ENCODE measurements at places on chromosomes 12 and 14.

DNA sequence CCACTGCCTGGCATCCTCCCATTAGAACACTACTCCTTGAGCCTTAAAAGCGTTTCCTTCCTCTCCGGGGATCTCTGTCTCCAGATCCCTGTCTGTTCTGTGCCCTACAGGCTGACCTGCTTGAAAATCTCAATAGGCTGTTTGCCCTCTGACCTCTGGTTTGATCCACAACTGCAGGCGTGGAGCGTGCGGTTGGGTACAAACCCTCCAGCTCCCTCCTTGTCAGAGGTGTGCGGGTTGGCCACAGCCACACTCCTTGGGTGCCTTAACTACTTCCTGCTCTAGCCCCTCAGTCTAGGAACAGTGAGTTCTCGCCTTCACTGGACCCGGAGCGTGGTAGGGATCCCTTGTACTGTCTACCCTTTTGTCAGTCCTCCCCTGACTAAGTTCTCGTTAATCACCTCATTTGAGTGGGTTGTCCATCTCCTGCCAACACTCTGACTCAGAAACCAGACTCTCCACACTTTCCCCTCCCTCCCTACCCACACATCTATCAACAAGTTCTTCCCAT, 33.1 kb downstream of the CMKLR1 start:
- DNase-seq, result no peak

GRCh38 chr12:109201496-109201885, 85.1 kb downstream of the ACACB start:
- DNase-seq, result no peak

DNA sequence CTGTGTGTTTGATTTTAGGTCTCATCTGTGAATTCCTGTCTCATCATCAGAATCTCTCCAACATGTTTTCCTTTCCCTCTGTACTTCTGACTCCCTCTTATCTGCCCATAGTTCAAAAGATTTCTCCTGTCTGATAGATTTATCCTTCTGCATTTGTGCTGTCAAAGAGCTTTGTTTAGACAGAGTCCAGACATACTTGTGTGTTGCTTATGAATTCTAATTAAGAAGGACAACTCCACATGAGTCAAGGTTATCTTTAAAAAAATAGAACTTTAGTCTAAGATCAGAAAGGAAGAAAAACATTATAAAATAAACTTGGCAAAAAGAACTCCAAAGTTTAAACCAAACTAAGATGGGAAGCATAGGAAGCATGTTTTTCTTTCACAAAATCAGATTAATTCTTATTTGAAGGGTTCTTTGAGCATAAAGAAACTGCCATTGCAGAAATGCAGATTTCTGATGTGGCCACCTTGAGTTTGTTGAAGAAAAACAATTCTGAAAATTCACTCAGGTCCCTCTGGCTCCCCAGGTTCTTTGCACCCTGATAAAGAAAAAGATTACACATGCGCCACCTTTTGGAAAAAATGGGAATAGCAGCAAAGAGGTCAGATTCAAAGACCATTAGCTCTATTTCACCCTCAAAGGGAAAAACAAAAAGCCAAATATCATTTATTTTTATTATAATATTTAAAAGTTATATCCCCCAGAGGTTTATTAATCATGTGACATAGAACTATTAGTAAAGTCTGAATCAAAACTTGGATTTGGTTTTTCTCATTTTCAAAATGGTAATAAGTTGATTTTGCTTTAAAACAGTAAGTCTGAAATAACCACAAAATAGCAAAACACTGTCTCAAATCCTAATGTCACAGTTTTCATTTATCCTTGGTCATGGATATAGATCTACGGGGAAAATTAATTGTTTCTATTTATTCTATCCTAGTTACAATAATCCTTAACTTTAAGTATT, 143.7 kb upstream of the DCN start:
- peak; percentile 65 for DNase-seq

DNA sequence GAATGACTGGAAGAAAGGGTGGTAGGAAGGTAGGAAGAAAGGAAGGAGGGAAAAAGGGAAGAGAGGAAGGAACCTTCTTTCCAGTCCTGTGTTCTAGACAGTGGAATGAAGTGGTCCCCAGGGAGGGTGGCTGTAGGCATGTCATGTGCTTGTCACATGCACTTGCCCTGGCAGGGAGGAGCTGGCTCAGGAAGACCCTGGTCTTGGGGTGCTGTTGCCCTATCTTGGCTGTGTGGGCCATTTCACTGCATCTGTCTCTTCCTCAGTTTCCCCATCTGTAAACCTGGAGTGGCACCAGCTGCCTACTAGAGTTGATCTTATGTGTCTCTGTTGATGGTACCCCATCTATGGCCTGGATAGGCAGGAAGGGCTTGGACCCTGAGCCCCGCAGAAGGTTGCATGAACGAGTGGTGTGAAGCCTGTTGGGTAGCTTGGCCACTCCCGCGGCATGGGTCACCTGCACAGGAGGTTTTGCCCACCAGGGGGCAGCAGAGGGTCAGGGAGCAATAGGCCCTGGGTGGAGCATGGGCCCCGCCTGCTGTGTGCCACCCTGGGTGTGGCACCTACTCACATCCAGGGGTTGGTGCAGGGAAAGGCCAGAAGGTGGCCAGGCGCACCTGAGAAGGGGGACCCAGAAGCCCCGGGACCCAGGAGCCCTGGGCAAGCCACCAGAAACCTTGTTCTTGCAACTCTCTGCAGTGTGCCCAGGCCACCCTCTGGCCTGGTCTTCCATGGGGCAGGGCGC, 25.1 kb downstream of the MEG3 start:
- no peak for DNase-seq

DNA sequence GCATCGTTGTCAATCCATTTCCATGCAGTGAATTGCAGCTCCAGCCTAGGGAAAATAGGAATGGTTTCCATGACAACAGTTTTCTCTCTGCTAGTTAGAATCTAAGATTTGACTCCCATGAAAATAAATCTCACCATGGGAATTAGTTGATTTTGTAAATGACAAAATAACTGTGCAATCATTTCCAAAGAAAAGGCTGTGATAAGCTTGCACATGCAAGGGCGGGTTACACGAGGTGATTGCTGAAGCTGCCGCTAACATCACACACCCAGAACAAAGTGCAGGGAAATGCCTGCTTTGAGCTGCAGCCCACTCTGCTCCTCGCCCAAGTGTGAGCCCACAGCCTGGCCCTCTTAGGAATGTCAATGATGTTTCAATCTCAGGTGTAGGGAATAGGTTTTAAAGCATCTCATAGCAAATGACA, 53.8 kb downstream of the TRIM9 start:
- no peak for DNase-seq

- DNase-seq, result no peak
Observed at GRCh38 chr12:27780612-27781408, 774 bp upstream of the MANSC4 start.

- no peak for DNase-seq
Observed at GRCh38 chr12:104520242-104520900, 63.6 kb downstream of the CHST11 start.

- no peak for DNase-seq
Observed at GRCh38 chr12:132797820-132798570, 30.7 kb downstream of the GOLGA3 start.

- DNase-seq, result no peak
Observed at GRCh38 chr14:68552602-68553001, 240.3 kb downstream of the ZFP36L1 start.

DNA sequence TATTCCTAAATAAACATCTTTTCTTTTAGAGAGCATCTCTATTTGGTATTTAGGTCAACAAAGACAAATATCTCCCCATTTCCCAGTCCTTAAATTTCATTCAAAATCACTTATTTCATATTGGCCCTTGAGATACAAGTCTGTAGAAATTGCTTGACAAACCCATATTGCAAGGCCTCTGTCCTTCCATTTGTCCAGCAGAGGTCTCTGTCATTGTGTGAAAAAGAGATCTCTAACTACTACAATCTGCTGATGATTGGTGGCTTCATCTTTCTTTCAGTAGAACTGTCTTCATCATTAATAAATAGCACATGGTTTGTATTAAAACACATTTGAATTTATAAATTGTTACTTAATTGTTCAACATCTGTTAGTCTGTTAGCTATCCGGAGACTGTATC, 252.6 kb downstream of the ACSS3 start:
- DNase-seq, result peak; percentile 76

GRCh38 chr14:52885230-52885629, 65.6 kb downstream of the FERMT2 start:
- no peak for DNase-seq

GRCh38 chr12:90921536-90921935, 33.4 kb downstream of the CCER1 start:
- no peak for DNase-seq

GRCh38 chr12:132543298-132544079, 53.5 kb downstream of the FBRSL1 start:
- DNase-seq, result no peak

- no peak for DNase-seq
Observed at GRCh38 chr12:97211416-97211930, 251.1 kb upstream of the RMST start.

DNA sequence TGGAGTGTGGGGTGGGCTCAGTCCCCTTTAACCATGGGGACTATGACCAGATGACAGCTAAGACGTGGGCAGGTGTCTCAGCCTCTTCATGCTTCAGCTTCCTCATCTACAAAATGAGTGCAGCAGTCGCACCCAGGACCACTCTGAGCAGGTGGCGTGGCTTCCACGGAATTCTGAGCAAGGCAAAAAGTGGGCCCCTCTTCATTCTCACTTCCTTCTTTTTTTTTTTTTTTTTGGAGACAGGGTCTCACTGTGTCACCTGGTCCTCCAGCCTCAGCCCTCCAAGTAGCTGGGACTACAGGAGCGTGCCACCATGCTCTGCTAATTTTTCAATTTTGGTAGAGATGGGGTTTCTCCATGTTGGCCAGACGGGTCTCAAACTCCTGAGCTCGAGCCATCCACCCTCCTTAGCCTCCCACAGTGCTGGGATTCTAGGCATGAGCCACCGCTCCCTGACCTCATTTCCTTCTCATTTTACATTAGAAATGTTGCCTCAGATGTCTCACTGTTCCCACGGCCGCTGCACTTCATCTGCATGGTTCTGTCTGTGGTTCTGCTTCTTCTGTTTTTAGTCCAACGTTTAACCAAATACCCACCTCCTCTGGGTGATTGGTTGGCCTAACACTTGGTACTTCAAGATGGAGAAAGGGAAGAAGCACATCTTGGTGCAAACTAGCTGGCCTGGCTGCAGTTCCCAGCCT, 41.3 kb upstream of the BCL7A start:
- no peak for DNase-seq

DNA sequence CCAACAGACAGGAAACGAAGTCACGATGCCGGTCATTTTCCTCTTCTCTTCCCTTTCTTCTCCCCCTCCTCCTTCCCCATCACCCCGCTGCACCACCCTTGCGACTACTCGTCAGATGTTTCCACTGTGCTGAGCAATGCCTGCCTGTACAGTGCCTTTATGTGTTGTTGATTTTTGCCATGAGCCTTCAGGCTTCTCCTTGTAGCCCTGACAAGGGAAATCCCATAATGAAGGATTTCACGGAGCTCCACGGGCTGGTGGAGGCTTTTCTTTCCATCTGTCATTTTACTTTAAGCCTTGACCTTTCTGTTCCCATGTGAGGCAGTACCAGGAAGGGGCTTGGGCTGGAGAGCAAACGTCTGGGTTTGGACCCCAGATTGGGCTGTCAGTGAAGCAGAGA, 28.7 kb upstream of the CCND2 start:
- DNase-seq, result no peak

DNA sequence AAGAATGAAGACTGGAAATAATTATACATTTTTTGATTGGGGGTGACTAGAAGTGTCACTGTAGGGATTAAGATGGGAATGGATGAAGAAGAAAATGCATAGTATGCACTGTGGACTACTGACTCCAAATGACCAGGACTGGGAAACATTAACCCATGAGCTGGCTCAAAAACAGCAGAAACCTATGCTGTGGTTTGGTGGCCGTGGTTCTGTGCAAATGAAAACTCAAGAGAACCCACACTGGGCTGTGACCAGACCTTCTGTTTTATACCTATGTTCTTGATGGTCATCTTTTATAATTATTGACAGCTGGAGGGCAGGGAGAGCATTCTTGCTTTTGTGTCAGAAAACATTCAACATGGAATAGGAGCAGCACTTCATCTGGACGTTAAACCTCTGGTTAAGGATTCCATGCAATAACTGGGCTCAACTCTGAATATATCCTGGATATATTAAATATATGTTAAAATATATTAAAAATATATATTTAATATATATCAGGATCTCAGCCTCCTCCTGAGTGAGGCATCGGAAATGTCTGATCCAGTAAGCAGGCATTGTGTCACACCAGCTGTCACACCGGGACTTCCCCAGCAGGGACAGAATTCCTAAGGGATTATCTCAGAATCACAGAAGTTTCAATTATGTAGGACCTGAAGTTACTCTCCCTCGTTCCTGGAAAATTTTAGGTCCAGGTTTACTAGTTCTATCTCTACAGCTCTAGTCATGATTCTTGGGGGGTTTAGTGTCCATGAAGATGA, 48.5 kb downstream of the BBS10 start:
- no peak for DNase-seq

DNA sequence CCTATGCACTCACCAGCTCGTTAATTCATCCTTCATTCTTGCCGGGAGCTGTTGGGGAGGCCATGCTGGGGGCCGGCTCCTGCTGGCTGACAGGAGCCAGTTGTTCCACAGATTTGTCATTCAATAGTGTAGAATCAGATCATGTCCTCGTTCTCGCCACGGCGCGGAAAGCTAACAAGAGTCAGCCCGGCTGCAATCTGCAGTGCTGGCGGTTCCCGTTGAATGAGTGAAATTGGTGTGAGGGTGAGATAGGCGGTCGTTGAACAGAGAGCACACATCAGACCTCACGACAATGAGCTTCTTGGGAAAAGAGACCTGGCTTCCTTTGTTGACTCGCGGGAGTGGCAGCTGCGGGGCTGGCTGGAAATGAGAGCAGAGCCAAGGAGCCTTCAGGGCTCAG, 57.5 kb downstream of the KIF26A start:
- no peak for DNase-seq

GRCh38 chr12:65942102-65942501, 117.8 kb downstream of the HMGA2 start:
- no peak for DNase-seq

- no peak for DNase-seq
Observed at GRCh38 chr12:108191086-108191485, 62.0 kb downstream of the WSCD2 start.

DNA sequence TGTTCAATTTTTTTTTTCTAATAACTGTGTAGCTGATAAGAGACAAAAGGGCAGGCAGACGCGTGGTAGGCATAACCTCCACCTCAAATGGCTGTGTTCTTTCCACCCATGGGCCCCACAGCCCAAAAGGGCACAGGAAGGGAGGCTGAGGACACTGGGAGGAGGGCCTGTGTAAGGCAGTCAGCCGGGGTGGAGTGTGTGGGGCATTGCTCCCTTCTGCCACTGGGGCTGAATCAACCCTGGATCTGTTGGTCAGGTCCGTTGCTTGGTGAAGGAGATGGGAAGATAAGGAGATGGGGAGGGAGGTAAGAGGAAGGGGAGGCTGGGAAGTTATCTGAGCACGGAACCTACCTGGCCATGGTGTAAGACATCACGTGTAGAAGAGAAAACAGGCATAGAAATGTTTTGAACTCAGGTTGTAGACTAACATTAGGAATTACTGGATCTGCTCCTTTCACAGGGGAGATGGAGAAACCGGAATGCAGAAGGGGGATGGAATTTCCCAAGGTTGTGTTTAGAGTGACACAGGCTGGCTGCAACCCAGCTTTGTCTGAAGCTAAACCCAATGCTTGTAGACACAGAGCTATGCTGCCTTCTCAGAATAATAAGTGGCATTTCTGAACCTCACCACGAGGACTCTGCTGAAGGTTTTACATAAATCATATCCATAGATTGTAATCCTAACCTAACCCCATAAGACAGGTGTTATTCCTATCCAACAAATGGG, 138.5 kb upstream of the NOS1 start:
- no peak for DNase-seq

- DNase-seq, result peak; percentile 67
Observed at GRCh38 chr12:45762185-45763110, 32.9 kb downstream of the ARID2 start.
